Memory B cell (primary cell): ENCODE measurements at places on chromosomes 16 and 17.

DNA sequence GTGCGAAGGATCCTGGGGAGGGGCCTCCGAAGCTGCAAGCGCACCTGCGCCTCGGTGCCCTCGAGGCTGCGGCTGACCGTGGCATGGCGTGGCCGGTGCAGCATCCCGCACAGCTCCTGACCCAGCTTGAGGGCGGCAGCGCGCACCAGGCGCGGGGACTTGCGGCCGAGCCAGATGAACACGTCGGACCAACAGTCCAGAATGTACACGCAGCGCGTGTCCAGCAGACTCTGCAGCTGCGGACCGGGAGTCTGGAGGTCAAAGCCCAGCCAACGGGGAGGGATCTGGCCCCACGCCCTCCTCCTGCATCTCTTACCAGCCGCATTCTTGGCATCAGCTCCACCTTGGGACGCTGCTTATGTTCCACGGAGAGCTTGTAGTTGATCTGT, 10.9 kb downstream of the FLII start:
- H3K27me3 ChIP-seq = no peaks in the 10 kb centered on the region
- no peak for DNase-seq
- peaks cover 24% of the 10 kb centered on the region for H3K36me3 ChIP-seq

- H3K36me3 ChIP-seq = no peaks in the 10 kb centered on the region
- H3K4me3 ChIP-seq = no peak overlapping the region
- no peak overlapping the region for H3K27ac ChIP-seq
- no peaks in the 10 kb centered on the region for H3K4me1 ChIP-seq
- no peaks in the 10 kb centered on the region for H3K27me3 ChIP-seq
Observed at GRCh38 chr16:76955629-76956028, 235.4 kb upstream of the MON1B start.

- H3K4me1 ChIP-seq = peaks cover 2% of the 10 kb centered on the region
- H3K4me3 ChIP-seq = no peak overlapping the region
- H3K27ac ChIP-seq = no peak overlapping the region
- peaks cover 7% of the 10 kb centered on the region for H3K27me3 ChIP-seq
Observed at GRCh38 chr17:47757386-47757785, 24.4 kb downstream of the TBX21 start.

- no peaks in the 10 kb centered on the region for H3K4me1 ChIP-seq
- no peak overlapping the region for H3K4me3 ChIP-seq
- no peaks in the 10 kb centered on the region for H3K27me3 ChIP-seq
Observed at GRCh38 chr16:8905795-8906591, 23.8 kb downstream of the LITAFD start.

- no peak overlapping the region for H3K27ac ChIP-seq
- H3K27me3 ChIP-seq = peaks cover 14% of the 10 kb centered on the region
- H3K4me1 ChIP-seq = peaks cover 17% of the 10 kb centered on the region
- H3K36me3 ChIP-seq = no peaks in the 10 kb centered on the region
- DNase-seq = no peak
Observed at GRCh38 chr16:56191835-56192634, 746 bp downstream of the GNAO1 start.

- no peak overlapping the region for H3K4me3 ChIP-seq
- H3K36me3 ChIP-seq = no peaks in the 10 kb centered on the region
- H3K27ac ChIP-seq = no peak overlapping the region
- no peaks in the 10 kb centered on the region for H3K4me1 ChIP-seq
Observed at GRCh38 chr17:71866095-71866494, 254.7 kb upstream of the SOX9 start.

GRCh38 chr17:32496395-32497073, 9.7 kb downstream of the CDK5R1 start:
- H3K27ac ChIP-seq = no peak overlapping the region
- H3K36me3 ChIP-seq = no peaks in the 10 kb centered on the region
- no peak for DNase-seq
- H3K27me3 ChIP-seq = no peaks in the 10 kb centered on the region
- no peak overlapping the region for H3K4me3 ChIP-seq
- peaks cover 27% of the 10 kb centered on the region for H3K4me1 ChIP-seq

DNA sequence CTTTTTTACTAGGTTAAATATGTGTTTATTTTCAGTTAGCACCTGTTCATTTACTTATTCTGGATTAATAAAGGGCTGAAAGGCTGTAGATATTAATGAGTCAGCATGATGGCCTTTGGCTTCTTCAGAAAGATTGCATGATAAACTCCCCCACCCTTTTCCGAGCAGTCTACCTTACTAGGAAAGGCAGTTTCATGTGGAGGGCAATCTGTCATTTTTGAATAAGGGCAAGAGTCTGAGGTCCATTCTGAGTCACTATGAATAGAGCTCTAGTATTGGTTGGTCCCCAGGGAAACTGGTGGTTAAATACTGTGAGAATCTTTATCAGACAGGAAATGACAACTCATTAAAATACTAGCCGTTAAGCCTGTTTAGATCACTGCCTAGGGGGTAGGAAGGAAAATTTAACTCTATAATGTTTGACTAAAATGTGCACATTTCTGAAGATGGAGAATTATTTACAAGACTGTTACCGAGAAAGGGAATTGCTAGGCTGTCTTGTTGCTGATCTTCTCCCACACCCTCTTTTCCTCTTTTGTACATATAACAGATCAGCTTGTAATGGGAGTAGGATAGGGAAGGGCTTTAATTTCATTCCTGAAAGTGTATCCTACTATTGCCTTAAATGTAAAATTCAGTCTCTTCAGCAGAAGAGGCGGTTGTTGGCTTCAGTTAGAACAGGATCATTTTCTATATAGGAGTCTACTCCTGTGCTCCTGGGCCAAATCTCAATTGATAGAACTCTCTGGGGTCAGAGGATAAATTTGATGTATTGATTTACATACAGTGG, 63.3 kb downstream of the TUBD1 start:
- no peak for DNase-seq
- H3K27ac ChIP-seq = peak overlapping the region; percentile 75
- H3K36me3 ChIP-seq = peaks cover 3% of the 10 kb centered on the region
- no peaks in the 10 kb centered on the region for H3K27me3 ChIP-seq
- H3K4me3 ChIP-seq = peak overlapping the region; percentile 71

DNA sequence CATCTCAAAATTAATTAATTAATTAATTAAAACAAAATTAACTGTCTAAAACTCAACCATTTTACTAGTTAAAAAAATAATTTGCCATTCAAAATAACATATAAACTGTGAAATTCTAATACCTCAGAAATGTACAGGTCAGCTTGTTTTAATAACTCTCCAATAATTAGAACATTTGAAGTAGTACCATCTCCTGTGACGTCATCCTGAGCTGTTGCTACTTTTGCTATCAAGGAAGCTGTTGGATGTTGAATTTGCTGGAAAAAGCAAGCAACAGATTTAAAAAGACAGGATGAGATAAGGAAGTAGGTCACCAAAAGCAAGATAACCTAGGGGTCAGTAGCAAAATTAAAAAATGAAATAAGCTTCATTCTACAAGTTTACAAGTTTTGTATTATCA, 2.8 kb downstream of the CCT6B start:
- H3K4me1 ChIP-seq = peaks cover 16% of the 10 kb centered on the region
- no peak overlapping the region for H3K4me3 ChIP-seq
- H3K27me3 ChIP-seq = no peaks in the 10 kb centered on the region
- no peak overlapping the region for H3K27ac ChIP-seq
- DNase-seq = no peak

DNA sequence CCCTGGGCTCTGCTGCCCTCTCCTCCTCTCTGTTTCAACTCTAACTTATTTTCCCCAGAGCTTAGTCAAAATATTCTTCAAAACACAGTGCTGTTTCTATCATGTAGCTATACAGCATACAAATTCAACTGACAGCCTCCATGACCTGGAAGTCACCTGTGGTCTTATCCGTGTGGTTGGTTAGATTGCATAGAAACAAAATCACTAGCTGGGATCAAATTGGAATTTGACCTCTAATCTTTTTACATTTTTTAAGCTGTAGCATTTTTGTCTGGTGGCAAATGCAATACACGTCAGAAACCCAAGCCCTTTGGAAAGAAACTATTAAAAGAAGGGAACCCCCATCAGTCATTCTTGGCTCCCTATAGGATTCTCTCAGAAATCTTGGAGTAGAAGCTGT, 57.3 kb downstream of the ABCC12 start:
- H3K4me3 ChIP-seq = no peak overlapping the region
- H3K36me3 ChIP-seq = peaks cover 2% of the 10 kb centered on the region
- H3K27ac ChIP-seq = no peak overlapping the region
- peaks cover 6% of the 10 kb centered on the region for H3K27me3 ChIP-seq

- DNase-seq = no peak
- H3K27ac ChIP-seq = no peak overlapping the region
- H3K4me1 ChIP-seq = no peaks in the 10 kb centered on the region
- H3K36me3 ChIP-seq = peaks cover 23% of the 10 kb centered on the region
- H3K27me3 ChIP-seq = no peaks in the 10 kb centered on the region
Observed at GRCh38 chr17:75950421-75950820, 9.6 kb upstream of the FBF1 start.

DNA sequence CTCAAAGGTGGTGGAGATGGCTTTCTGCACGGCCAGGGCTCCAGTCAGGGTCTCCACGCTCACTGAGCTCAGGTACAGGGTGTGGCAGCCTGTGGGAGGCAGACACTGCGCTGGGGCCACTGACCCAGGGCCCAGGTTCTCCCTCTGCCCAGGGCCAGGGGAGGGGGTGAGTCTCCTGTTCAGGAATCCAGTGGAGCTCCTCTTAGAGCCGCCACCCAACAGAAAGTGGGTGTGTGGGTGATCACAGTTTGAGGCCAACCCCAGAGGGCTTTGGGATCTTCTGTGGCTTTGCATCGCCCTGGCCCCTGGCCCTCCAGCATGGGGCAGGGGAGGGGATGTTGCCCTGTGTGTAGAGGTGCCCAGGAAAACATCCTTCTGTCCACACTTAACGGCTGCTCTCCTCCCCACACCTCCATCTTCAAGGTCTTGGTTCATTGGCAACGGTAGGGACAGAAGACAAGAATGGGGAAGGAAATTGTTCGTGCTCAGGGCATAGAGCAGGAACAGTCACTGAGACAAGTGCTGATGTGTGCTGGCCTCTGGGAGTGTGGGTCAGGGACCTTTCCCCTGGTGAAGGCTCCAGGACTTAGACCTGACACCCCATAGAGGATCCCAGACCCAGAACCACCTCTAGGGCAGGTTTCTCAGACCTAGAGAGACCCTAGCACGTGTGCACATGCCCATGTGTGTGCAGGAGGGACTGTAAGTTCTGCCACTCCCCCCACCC, 21.5 kb downstream of the TNS4 start:
- no peak overlapping the region for H3K4me3 ChIP-seq
- no peaks in the 10 kb centered on the region for H3K36me3 ChIP-seq
- H3K4me1 ChIP-seq = peaks cover 25% of the 10 kb centered on the region

GRCh38 chr17:50026837-50027171, 29.1 kb upstream of the ITGA3 start:
- H3K4me1 ChIP-seq = peaks cover 5% of the 10 kb centered on the region
- H3K4me3 ChIP-seq = no peak overlapping the region
- DNase-seq = peak; percentile 69
- no peaks in the 10 kb centered on the region for H3K36me3 ChIP-seq

DNA sequence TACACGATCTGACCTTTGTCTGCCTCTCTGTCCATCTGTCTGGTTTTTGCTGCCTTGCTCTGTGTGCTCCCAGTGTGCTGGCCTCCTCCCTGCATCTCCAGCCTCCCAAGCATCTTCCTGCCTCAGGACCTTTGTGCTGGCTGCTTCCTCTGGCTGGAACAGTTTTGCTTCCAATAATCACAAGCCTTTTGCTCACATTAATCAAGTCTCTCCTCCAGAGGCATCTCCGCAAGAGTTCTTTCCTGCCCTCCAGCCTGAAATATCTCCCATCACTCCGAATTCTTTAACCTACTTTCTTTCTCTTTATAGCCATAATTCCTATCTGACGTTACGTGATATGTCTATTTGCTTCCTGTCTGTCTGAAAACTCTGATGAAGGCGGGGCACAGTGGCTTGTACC, 267.1 kb downstream of the ABCC12 start:
- no peak overlapping the region for H3K4me3 ChIP-seq
- no peak for DNase-seq
- H3K27me3 ChIP-seq = peaks cover 14% of the 10 kb centered on the region
- H3K36me3 ChIP-seq = no peaks in the 10 kb centered on the region
- no peak overlapping the region for H3K27ac ChIP-seq

GRCh38 chr17:55273579-55274354, 9.0 kb downstream of the HLF start:
- no peak overlapping the region for H3K4me3 ChIP-seq
- H3K27ac ChIP-seq = no peak overlapping the region
- no peaks in the 10 kb centered on the region for H3K4me1 ChIP-seq
- peaks cover 23% of the 10 kb centered on the region for H3K27me3 ChIP-seq
- no peak for DNase-seq

- H3K27ac ChIP-seq = peak overlapping the region; percentile 4
- no peaks in the 10 kb centered on the region for H3K36me3 ChIP-seq
- peaks cover 25% of the 10 kb centered on the region for H3K4me1 ChIP-seq
- H3K4me3 ChIP-seq = no peak overlapping the region
Observed at GRCh38 chr16:56281249-56281805, 90.0 kb downstream of the GNAO1 start.

- H3K4me3 ChIP-seq = peak overlapping the region; percentile 85
- H3K27me3 ChIP-seq = no peaks in the 10 kb centered on the region
- peak; percentile 78 for DNase-seq
- peaks cover 24% of the 10 kb centered on the region for H3K4me1 ChIP-seq
Observed at GRCh38 chr16:10737068-10737625, 6.5 kb upstream of the NUBP1 start.

- H3K36me3 ChIP-seq = peaks cover 2% of the 10 kb centered on the region
- H3K27ac ChIP-seq = no peak overlapping the region
- no peaks in the 10 kb centered on the region for H3K4me1 ChIP-seq
- H3K4me3 ChIP-seq = no peak overlapping the region
Observed at GRCh38 chr17:34920676-34921075, 40.6 kb downstream of the CCT6B start.

- peaks cover 26% of the 10 kb centered on the region for H3K36me3 ChIP-seq
- no peak for DNase-seq
- peaks cover 5% of the 10 kb centered on the region for H3K4me1 ChIP-seq
- H3K27me3 ChIP-seq = no peaks in the 10 kb centered on the region
Observed at GRCh38 chr17:35596530-35597233, 9.6 kb downstream of the AP2B1 start.

DNA sequence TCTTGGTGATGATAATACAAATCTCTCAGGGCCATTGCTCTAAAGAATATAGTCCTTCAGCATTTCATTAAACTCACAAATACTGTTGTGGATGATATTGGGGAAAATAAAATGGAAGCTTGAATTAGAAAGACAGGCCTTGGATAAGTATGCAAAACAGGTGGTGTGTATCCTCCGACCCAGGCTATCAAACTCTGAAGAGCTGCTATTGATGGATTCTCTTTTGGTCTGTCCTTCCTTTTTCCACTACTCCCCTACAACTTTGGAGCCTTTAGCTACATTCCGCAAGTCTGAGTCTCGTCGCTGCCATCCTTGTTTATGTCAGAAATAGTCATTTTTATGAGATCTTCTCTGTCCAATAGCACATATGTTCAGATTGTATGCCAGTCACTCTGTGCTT, 351.6 kb downstream of the KCNJ2 start:
- no peak for DNase-seq
- no peak overlapping the region for H3K27ac ChIP-seq

DNA sequence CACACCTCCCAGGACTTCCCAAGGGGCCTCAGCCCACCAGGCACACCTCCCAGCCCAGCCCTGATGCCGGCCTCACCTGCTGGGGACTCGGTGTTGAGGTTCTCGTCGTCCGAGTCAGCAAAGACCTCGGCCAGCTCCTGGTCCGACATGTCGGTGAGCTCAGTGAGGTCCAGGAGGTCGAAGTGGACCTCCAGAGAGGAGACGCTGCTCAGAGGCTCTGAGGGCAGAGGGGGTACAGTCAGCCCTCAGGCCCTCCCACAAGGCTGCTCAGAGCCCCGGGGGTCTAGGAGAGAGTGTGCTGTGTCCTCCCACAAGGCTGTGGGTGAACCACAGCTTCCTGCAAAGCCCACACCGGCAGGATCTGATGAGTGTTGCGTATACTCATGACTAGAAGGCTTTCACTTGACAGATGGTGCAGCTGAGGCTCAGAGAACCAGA, 10.5 kb downstream of the DBNDD1 start:
- peak; percentile 66 for DNase-seq
- H3K27me3 ChIP-seq = peaks cover 2% of the 10 kb centered on the region
- H3K27ac ChIP-seq = peak overlapping the region; percentile 35
- H3K4me1 ChIP-seq = peaks cover 36% of the 10 kb centered on the region
- H3K4me3 ChIP-seq = peak overlapping the region; percentile 83
